Effector CD8-positive, alpha-beta T cell (primary cell): ENCODE measurements at places on chromosomes 5 and 9.

- no peak for DNase-seq
Measured at GRCh38 chr5:15234366-15234765, 265.6 kb upstream of the FBXL7 start.

GRCh38 chr5:103010168-103010567 is 109.8 kb downstream of the GIN1 start:
- no peak for DNase-seq

DNA sequence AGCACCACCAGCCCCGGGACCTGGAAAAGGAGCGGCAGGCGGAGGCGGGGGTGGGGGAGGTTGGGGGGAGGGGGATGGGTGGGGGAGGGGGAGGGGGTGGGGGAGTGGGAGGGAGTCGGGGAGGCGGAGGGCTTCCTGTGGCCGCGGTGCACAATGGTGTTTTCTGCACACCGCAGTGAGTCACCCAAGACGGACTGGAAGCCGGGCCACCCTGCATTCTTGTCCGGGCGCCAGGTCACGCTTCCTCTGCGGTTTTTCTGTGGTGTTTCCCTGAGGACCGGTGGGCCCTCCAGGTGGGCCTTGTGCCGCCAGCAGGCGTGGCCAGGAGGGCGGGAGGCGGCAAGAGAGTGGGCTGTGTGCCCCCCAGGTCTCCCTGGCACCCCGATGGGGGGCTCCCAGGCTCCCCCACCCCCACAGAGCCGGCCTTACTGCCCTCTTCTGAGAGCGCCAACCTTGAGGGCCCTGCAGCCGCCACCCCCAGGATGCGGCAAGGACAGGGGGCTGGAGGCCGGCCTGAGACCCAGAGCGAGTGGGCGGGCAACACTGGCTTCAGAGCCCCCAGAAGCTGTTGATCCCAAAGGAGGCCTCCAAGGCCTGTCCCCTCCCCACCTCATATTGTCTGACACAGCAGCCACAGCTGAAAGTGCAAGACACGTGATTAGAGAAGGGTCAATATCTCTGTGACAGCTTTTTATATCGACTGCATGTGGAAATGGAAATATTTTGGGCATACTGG is 11.1 kb downstream of the EXD3 start:
- DNase-seq: no peak

GRCh38 chr5:133428072-133428660 is 184.2 kb downstream of the FSTL4 start:
- DNase-seq: no peak

DNA sequence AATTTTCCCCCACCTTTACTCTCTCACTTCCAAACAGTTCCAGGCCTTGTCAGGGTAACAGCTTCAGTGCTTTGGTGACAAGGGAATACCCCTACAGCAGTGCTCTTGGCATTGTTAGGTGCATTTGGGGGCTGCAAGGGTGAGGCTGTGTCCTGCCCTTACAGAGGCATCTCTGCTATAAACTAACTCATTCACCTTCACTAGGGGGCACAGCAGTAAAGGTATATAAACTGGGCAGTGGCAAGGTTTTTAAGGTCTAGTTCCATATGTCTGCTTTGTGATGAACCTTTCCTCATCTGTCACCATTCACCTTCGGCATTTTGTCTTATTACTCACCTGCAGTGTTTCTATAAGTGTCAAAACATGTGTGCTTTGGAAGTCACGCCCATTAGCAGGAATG is 79.1 kb upstream of the GPR151 start:
- DNase-seq: no peak

GRCh38 chr5:30932273-30933017 is 261.0 kb upstream of the CDH6 start:
- no peak for DNase-seq

DNA sequence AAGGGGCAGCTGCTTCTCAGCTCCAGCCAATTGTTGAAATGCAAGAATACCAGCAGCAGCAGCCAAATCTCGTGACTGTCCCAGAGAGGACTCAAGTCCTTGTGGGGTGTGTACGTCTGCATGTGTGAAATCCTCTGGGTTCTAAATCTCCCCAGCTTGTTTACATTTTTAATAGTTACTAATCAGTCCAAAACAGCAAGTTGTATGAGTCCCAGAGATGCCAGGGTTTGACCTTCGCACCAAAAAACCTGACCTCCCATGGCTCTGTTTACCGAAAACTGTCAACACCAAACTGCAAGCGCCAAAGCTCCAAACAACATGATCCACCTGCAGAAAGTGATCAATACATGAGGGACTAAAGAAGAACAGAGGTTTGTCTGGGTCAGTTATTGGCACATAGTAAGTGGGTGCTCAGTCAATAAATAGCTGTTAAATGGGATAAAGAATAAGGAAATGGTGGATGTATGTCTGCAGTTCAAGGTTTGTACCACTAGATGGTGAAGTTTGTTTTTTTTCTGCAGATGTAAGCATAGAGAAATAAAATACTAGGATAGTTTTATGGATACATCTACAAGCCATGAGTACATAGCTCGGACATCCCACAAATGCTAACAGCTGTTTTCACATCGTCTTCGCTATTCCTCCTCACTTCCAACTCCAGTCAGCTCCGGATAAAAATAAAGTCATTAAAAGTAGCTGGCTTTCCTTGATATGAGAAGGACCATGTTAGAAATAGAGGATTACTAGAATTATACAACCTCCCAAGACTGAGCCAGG is 85.3 kb upstream of the ADRB2 start:
- no peak for DNase-seq

- no peak for DNase-seq
Measured at GRCh38 chr9:18703151-18703900, 229.4 kb downstream of the ADAMTSL1 start.

DNA sequence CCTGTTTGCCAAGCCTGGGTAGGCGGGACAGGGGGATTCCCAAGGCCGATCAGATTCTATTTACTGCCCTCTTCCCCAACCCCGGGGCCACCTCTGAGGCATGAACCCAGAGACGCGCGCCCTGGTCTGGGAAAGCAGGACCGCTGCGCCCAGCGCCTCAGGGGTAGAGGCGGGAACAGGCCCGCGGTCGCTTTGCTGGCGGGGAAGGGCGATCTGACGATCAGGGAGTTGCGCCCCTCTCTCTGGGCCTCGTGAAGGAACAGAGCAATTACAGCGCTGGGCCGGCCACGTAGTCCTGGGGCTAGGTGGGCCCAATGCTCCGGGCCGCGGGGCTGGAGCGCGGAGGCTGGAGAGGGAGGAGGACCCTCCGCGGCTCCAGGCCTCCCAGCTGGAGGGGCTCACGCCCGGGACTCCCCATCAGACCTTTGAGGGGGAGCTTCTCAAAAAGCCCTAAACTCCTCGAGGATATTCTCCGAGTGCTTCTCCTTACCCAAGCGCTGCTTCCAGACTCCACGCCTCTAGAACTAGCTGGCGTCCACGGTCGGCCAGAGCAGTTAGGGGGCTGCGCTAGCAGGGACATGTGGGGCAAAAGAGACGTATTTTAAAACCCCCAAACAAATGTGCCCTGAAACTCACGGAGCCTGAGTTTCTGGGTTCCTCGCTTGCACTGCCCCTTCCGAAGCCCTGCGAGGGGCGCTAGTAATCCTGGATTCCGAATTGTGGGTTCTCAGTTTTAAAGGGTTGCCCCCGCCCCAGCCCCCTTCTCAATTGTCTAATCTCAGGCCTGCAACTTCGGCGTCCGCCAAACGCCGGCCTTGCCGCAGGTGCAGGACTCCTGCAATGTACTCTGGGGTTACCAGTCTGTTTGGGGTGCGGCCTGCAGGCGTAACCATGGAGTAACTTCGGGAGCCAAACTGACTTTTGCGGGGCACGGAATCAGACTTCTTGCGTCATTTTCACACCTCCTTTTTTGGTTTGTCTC is 57.6 kb downstream of the TMEM174 start:
- DNase-seq: no peak

DNA sequence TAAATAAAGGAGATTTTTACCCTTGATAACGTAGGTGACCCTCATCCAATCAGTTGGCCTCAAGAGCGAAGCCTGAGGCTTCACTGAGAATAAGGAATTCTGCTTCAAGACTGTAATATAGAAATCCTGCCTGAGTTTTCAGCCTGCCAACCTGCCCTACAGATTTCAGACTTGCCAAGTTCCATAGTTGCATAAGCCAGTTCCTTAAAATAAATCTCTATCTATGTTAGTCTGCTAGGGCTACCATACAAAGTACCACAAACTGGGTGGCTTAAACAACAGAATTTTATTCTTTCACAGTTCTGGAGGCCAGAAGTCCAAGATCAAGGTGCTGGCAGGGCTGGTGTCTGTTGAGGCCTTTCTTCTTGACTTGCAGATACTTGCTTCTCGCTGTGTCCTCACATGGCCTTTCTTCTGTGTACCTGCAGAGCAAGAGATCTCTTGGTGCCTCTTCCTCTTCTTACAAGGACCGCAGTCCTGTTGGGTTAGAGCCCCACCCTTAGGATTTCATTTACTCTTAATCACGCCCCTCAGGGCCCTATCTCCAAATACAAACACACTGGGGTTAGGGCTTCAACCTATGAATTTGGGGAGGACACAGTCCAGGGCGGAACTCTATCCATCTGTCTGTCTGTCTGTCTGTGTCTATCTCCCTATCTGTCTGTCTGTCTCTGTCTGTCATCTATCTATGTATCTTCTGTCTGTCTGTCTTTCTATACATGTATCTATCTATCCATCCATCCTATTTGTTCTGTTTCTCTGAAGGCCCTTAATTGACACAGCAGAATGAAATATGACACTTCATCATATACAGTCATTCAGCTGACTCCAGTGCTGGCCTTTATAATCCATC is 17.0 kb upstream of the CMBL start:
- DNase-seq: no peak

GRCh38 chr5:167840527-167841130 is 450.8 kb upstream of the WWC1 start:
- DNase-seq: no peak
